COLO829 (cell line): ENCODE measurements at places on chromosomes 12 and 14.

DNA sequence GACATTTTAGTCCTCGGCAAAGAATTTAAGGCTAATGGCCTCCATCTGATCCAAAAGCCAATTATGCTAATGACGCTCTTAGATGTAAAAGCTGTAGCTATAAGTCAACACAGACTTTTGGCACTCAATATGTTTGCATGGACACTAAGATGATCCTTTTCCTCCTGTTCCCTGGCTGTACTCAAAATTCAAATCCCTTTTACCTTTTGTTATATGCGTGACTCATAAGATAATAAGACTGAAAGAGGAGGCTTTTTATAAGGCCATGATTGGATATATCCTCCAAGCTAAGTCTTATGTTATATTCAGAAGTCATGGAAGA is 89.8 kb downstream of the PDZRN4 start:
- DNase-seq, result no peak

DNA sequence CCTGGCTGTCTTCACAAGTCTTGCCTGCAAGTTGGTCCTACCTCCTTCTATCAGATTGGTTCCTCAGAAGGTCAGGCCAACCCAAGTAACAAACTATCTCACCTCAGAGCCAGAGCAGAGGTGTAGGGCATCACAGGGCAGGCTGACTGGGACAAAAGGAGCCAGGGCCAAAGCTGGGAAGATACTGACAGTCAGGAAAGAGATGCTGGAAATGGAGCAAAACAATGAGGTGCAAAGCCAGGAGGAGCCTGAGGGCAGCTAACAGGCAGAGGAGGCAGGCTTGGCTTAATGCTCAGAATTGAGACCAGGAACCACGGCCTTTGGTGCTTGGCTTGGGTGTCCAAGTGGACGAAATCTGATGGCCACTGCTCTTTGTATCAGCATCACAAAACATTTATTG is 68.4 kb upstream of the PNMA1 start:
- DNase-seq, result no peak

- DNase-seq, result peak; percentile 8
Observed at GRCh38 chr12:5511644-5512600, 80.0 kb downstream of the NTF3 start.

- peak; percentile 45 for DNase-seq
Observed at GRCh38 chr14:78967111-78967809, 797.1 kb downstream of the NRXN3 start.

GRCh38 chr12:18676996-18677588 is 60.7 kb downstream of the PLCZ1 start:
- DNase-seq, result no peak
